ENCODE measurements at places on chromosomes 7 and 10.

DNA sequence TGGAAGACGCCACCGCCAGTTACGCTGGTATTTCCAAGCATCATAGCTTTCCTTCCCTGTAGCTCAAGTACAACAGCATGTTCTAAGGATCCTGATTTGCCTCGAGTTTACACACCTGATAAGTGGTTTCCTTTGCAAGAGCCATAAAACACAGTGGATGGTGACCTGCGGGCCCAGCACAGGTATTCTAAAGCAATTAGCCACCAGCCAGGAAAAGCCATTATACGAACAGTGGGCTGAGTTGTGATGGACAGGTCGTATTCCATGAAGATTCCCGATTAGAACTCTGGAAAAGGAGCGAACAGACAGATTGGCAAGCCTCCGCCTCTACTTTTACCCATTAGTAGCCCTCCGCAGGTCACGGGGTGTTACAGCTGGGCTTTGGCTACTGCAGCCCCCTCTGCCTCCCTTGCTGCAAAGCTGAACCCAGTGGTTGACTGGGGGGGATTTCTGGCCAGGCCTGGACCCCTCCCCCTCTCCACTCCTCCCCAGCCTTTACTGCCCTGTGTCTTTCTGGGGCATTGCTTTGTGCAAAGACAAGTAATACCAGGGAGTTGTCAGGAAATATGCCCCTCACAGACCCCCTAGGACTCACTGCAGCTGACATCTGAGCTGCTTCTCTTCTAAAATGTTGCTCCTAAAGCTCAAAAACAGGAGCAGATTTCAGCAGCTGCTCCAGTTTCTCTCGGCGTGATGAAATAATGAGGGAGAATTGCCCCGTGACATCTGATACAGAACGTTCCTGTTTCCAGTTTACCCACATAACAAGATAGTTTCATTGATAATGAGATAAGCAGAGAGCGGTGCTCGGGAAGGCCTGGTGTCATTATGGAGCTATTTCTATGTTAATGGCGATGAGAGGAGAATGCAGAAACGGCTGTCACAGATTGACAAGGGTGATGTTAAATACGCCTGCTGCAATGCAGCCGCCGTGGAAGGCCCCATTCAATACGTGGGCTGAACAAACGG, 214.4 kb downstream of the CCSER2 start:
- DNase-seq = no peak
- H3K27ac ChIP-seq = no peak overlapping the region
- peaks cover 12% of the 10 kb centered on the region for H3K4me1 ChIP-seq
- H3K4me3 ChIP-seq = no peak overlapping the region
- H3K36me3 ChIP-seq = no peaks in the 10 kb centered on the region
- peaks cover 22% of the 10 kb centered on the region for H3K27me3 ChIP-seq

DNA sequence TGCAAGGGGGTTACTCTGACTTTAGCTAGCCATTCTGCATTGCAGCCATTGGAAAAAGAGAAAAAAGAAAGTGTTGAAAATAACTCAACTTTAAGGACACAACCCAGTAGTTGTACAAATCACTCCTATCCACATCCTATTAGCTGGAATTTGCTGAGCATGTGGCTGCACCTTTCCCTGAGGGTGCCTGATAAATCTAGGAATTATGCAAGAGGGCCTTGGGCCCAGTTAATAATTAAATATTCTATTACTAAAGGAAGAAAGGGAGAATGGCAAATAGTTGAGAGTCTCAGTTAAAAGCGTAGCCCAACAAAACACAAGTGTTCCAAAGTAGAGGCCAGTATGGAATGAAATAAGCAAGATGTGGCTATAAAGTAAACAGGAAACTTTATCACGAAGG, 200.9 kb upstream of the CNTNAP2 start:
- no peak overlapping the region for H3K4me3 ChIP-seq
- no peaks in the 10 kb centered on the region for H3K27me3 ChIP-seq
- no peaks in the 10 kb centered on the region for H3K4me1 ChIP-seq

- H3K4me1 ChIP-seq = no peaks in the 10 kb centered on the region
- no peak overlapping the region for H3K27ac ChIP-seq
- no peaks in the 10 kb centered on the region for H3K36me3 ChIP-seq
- H3K27me3 ChIP-seq = no peaks in the 10 kb centered on the region
- no peak overlapping the region for H3K4me3 ChIP-seq
Measured at GRCh38 chr7:85162721-85163120, 24.1 kb downstream of the SEMA3D start.

- no peaks in the 10 kb centered on the region for H3K36me3 ChIP-seq
- H3K4me3 ChIP-seq = no peak overlapping the region
- no peak overlapping the region for H3K27ac ChIP-seq
- no peak for DNase-seq
- H3K4me1 ChIP-seq = no peaks in the 10 kb centered on the region
Measured at GRCh38 chr7:68674826-68675225, 923.4 kb upstream of the AUTS2 start.

DNA sequence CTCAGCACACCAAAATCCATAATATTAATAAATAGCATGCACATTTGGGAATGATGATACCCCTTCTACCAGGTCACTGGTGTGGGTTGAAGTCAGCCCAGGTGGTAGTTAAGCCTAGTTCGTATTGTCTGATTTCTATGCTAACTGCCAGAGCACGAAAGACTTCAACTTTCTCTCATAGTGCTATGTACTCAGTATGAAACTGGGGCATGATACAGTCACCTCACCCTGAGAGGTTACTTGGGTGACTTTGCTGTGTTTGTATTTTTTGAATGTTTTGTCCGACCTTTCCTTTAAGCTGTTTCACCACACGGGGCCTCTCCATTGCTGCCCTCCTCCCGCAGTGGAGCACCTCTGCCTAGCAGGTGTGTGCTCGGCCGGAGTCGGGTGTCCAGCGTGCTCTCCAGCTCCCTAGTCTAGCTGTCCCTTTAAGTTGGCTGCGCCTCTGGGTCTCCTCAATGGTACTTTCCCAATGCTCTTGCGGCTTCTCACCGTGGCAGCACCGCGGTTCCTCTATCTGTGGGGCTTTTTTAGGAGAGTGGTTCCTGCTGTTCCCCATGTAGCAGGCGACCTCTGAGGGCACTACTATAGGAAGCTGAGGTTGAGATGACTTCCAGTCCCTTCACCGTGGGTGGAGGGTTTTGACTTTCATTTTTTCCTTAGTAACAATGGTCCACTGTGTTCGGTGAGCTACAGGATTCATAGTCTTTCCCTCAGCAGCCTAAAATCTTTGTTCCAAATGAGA, 524.0 kb upstream of the PFKP start:
- DNase-seq = no peak
- no peak overlapping the region for H3K27ac ChIP-seq
- H3K4me3 ChIP-seq = no peak overlapping the region

DNA sequence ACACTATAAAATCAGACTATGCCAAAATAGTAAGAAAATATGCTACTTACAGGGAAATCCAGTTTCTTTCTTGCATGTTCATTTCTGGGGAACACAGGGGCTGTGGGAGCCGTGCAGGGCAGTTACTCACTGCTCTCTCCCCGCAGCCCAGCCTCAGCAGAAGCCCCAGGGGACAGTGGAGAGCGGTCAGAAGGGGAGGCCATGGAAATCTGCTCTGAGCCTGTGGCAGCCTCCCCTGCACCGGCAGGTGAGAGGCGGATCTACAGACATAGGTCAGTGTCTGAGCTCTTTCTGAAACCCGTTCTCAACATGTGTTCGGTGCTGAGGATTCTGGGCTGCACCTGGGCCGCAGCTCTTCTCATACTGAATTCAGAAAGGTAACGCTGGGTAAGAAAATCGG, 2.9 kb downstream of the ZNF511 start:
- no peak overlapping the region for H3K27ac ChIP-seq
- no peaks in the 10 kb centered on the region for H3K27me3 ChIP-seq
- H3K4me1 ChIP-seq = peaks cover 28% of the 10 kb centered on the region
- DNase-seq = no peak
- H3K36me3 ChIP-seq = peaks cover 37% of the 10 kb centered on the region

Data from CD4-positive, alpha-beta T cell (primary cell).